Activated T-cell treated with anti-CD3 and anti-CD28 coated beads, Interleukin-2, amount 50 U/mL, for 1 hour (primary cell): ENCODE measurements at places on chromosomes 5 and 9.

- DNase-seq, result no peak
Observed at GRCh38 chr5:126597156-126597555, 2.1 kb upstream of the ALDH7A1 start.

DNA sequence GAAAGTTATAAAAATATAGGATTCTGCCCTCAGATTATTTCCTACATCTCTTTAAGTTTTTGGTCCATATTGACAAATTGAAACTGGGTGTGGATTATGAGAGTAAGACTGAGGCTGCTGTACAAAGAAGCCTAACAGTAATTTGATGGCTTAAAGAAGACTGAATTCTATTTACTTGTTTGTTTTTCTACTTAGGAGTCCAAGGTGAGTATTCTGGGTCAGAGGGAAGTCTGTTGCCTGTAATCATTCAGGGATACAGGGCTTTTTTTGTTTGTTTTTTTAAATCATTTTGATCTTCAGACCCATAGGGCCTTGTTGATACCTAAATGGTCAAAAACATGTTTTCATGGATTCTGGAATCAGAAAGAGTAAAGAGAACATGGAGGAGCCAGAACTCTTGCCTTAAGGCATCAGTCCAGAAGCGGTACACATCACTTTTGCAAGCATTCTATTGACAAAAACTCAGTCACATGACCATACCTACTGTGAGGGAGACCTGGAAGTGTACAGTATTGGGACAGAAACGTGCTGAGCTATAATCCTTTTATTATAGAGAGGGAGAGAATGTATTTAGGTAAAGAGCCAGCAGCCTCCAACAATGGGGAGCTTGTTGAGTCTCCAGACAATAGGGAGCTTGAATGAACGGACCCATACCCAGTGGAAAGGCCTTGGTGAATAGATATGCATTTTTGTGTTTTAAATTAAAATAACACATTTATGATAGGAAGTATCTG, 102.7 kb downstream of the LRRC70 start:
- no peak for DNase-seq

DNA sequence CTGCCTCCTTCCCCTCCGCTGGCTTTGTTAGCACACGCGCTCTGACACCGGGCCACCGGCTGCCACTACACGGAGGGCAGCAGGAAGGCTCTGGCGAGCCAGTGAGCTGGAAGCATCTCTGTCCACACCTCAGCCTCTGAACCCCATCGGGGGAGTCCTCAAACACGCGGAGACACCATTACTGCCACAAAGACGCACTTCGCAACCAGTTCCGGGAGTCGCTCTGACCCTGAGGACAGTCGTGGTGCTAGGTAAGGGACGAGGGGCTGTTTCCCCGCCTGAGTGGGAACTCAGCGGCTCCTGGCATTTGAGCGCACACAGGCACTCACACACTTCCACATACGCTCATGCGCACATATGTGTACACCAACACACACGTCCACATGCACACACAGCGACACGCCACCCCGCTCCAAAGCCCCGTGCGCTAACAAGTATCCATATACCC, 160.0 kb downstream of the C9orf152 start:
- DNase-seq, result no peak

- no peak for DNase-seq
Observed at GRCh38 chr5:175921061-175921730, 46.9 kb downstream of the THOC3 start.

GRCh38 chr9:128712451-128713410, 10.4 kb downstream of the PKN3 start:
- DNase-seq, result no peak

DNA sequence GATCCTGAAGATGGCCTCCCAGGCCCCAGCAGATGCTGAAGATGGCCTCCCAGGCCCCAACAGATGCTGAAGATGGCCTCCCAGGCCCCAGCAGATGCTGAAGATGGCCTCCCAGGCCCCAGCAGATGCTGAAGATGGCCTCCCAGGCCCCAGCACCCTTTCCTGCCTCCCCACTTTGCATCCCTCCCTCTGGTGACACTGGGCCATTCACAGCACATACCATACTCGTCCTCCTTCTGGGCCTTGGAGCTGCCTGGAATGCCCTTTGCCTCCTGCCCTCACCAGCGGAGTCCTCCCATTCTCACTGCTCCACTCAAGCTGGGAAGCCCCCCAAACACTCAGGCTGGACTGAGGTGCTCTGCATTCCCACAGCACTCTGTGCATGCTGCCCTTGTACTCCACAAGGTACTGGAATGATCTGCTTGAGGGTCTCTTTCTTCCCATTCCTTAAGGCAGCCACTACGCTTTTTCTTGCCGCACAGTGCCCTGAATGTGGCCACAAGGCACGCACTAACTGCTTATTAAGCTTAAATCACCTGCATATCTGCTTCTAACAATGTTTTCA, 550.0 kb downstream of the BNC2 start:
- DNase-seq, result no peak

GRCh38 chr9:113409883-113410206, 630 bp downstream of the POLE3 start:
- DNase-seq, result no peak

GRCh38 chr9:37582548-37583157, 6.5 kb upstream of the FBXO10 start:
- DNase-seq, result no peak

- DNase-seq, result no peak
Observed at GRCh38 chr9:127518091-127518856, 67.0 kb downstream of the LRSAM1 start.

DNA sequence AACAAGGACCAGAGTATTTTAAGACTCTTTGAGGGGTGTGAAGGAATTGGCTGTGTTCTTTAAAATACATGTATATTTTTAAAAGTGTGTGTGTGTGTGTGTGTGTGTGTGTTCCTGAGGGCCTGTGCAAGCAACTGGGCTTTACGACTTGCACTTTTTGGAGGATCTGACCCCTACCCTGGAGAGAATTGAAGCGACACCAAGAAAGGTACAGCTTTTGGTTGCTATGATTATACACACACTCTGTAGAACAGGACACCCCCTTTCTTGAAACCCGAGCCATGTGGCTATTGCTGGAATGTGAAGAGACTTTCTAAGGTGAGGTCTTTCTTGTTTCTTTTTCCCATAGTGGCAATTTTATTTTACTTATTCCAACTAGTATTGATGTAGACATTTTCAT, 988 bp downstream of the SHISAL2B start:
- no peak for DNase-seq

DNA sequence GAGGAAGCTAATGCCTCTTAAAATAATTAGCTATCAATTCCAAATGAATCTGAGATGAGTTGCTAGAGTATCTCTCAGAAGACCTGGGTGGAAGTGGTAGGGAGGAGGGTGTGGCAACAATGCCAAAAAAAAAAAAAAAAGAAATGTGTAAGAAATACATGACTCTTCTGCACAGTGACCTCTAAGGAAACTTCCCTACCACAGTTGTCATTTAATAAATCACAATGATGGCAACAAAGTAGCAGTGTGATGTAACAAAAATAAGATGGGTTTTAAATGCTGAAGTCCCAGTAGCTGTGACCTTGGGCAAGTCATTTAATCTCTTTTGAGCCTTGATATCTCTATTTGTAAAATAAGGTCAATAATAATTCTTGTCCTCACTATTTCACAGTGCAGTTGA, 7.2 kb downstream of the FOXD1 start:
- DNase-seq, result no peak

- peak; percentile 80 for DNase-seq
Observed at GRCh38 chr5:42992088-42992879, 47.8 kb downstream of the ANXA2R start.

DNA sequence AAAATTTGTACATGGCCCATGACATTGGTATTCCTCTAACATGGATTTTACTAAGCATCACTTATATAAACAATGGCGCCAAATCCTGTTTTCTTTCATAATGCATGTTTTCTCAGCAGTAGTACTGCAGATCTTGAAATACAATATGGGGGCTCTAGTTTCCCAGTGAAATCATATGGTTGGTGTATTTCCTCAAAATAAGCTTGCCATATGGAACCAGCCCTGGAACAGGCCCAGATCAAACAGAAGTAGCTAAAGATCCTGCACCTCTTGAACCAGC, 163.9 kb downstream of the ZNF608 start:
- DNase-seq, result no peak

DNA sequence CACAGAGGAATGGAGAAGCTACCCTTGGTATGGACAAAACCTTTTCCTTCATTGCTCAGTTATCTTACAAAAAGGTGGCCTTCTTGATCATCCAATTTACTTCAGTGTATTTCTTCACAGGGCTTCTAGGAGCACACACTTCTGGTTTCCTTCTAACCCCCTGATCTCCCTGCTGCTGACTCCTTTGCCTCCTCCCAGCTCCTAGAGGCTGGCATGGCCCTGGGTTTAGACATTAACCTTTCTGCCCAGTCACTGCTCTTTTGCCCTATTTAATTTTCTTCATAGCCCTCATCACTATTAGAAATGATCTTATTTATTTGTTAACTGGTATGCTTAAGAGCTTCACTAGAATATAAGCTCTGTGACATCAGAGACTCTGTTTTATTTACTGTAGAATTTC, 63.2 kb downstream of the ANKRD55 start:
- no peak for DNase-seq

GRCh38 chr5:35863159-35863558, 6.5 kb downstream of the IL7R start:
- no peak for DNase-seq

DNA sequence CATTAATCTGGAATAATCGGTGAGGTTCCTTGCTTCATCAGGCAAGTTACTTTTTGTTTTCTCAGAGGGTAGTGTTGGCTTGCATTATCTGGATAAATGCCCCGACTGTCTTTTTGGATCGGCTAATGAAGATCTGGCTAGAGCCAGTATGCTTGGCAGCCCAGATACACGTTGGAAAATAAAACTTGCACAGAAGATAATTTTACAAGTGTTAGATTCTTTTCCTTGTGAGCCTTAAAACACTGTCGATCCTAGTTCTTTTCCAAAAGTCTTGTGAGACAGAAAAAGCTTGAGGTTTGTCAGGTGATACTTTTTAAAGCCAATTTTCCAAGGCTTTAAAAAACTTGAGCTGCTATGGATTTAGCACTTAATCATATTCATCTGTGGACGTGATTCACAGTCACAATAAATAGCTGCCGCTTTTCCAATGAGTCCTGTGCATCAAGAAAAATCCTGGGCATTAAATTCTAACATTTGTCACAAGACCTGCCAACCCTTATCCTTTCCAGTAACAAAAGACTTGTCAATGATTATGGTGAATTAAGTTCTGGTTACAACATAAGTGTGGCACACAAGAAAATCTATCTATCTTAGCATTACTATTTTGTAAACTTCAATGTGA, 68.5 kb downstream of the PRLR start:
- DNase-seq, result no peak

DNA sequence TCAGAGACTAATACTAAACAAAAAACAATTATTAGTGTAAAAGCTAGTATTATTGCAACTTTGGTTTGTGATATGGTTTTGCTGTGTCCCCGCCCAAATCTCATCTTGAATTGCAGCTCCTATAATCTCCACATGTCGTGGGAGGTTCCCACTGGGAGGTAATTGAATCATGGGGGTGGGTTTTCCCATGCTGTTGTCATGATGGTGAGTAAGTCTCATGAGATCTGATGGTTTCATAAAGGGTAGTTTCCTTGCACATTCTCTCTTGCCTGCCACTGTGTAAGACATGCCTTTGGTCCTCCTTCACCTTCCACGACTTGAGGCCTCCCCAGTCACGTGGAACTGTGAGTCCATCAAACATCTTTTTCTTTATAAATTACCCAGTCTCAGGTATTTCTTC, 325.9 kb upstream of the DAB2 start:
- no peak for DNase-seq

GRCh38 chr5:131264451-131265099, 722 bp downstream of the CDC42SE2 start:
- peak; percentile 67 for DNase-seq

- no peak for DNase-seq
Observed at GRCh38 chr9:86082870-86083269, 16.5 kb downstream of the GOLM1 start.

GRCh38 chr5:5246736-5247135, 106.6 kb downstream of the ADAMTS16 start:
- no peak for DNase-seq

DNA sequence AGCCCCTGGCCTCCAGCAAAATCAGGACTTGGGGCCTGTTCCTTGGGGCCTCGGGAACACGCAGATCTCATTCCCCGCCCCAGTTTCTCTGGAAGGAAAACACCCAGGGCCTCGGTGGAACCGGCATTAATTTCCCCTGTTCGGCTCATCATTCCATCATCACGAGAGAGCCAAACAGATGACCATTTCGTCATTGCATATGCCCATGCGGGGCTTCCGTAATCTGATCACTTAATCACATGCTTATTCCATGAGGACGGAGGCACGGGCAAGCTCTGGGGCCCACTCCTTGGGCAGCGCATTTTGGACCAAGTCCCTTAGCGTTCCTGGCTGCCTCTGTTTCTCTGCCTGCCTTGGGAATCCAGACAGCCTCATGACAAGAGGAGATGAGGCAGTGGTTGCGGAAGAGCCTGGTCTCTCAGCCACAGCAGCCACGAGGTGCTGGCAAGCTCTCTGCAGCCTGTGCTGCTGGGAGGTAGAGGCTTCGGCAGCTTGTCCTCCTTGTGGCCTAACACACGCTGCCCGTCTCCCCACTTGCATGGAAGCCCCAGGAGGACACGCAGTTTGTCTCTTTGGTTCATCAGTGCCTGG, 65.0 kb upstream of the IER5L start:
- DNase-seq, result no peak

- DNase-seq, result no peak
Observed at GRCh38 chr5:169941542-169941941, 38.8 kb downstream of the INSYN2B start.

DNA sequence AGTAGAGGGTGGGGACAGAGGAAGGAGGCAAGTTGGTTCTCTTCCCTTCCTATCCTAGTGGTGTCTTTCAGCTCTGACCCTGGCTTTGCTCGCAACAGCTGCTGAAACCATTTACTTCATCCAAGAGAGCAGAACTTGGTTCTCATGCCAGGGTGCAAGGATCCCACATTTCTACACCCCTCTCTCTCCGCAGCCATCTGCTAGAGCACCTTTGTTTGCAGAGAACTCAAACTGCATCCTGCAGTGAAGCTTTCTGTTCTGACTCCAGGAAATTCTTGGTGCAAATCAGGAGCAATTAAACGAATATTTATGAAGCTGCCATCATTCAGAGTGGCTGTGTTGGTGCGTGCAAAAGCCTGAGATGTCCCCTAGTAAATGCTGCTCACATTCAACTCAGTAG, 31.9 kb downstream of the NEUROG1 start:
- DNase-seq, result no peak

- no peak for DNase-seq
Observed at GRCh38 chr9:127129073-127129717, 6.8 kb upstream of the ANGPTL2 start.

DNA sequence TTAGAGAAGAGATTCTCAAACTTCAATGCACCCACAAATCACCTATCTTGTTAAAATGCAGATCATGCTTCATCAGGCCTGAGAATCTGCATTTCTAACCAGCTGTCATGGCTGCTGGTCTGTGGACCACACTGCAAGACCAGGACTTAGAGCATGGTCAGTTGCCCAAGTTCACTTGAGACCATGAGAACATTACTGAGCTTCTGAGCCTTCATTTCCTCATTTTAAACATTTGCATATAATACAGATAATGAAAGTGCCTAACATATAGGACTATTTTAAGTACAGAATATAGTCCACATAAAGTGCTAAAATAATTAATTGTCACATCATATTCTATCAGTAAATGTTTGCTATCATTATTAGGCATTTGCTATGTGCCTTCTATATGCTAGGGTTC, 260.8 kb upstream of the TNC start:
- no peak for DNase-seq
